ENCODE measurements at places on chromosomes 7 and 10.

DNA sequence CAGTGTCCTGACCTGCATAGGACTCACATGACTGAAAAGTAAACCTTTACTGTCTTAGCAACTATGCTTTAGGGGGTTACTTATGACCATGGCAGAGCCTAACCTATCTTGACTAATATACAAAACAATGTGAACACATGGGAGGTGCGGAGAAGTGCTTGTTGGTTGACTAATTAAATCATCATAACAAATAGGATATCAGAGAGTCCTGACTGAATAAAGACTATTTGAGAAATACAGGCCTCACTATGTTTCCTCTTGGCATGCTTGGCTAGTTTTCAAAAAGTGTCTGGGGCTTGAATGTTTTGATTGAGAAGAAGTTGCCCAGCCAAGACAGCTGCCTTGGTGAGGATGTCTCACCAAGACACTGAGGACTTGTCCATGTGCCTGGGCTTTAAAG, 104.4 kb upstream of the PHYHIPL start:
- DNase-seq = no peak

GRCh38 chr10:59463909-59464308, 101.6 kb upstream of the FAM13C start:
- no peak for DNase-seq

DNA sequence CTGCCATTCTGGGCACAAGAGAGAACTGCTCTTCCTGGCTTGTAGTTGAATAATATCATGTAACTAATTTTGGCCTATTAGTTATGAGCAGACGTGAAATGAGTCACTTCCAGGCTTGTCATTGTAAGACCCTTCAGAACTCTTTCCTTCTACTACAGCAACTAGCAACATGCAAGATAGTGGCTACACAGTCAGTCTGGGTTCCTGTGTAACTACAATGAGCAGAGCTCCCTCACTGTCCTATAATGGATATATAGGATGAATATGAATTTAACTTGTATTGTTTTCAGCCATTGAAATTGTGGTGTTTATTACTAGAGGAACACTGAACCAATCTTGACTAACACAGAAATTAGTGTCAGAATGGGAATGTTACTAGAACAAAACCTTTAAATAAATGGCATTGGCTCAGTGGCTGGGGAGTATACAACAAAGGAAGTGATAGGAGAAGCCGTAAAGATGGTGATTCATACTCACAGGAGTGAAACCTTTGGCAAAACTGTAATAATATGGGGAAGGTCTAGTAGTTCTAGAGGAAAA, 2.9 kb upstream of the MTPN start:
- DNase-seq = no peak

- peak; percentile 39 for DNase-seq
Observed at GRCh38 chr7:149790146-149790548, 16.8 kb upstream of the ZNF467 start.

- no peak for DNase-seq
Observed at GRCh38 chr10:36491926-36492325, 633.5 kb upstream of the ANKRD30A start.

DNA sequence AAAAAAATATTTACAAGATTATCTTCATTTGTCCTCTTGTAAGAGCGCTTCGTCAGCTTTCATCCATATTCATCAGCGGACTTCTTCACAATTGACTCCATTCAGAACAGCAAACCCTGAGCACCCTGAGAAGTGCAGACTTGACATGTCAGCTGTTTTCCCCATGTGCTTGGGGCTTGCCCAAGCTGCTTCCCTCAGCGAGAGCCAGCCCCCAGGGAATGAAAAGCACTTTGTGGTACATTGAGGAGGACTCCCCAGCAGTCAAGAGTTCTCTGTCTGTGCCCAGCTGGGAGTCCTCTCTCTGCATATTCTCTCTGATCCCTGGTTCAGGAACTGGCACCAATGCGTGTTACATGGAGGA, 22.7 kb downstream of the HKDC1 start:
- no peak for DNase-seq

DNA sequence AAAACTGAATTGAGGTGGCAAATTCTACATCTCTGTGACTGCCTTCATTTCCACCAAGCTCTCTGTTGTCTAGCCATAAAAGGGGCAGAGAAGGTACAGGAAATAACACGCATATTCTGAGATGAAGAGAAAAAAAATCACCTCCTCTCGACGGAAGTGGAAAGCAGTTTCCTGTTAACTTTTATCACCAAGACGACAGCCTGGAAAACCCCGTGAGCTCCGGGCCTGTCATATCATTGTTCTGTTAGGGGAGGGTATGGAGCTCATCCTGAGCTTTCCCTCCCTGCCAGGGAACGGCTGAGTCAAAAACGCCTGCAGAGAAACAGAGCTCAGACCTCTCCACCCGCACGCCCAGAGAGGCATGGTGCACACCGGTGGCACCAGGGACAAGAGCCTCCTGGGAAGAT, 200.3 kb downstream of the PRPF18 start:
- DNase-seq = peak; percentile 51

- DNase-seq = no peak
Observed at GRCh38 chr7:48681006-48681405, 243.3 kb upstream of the CDC14C start.

DNA sequence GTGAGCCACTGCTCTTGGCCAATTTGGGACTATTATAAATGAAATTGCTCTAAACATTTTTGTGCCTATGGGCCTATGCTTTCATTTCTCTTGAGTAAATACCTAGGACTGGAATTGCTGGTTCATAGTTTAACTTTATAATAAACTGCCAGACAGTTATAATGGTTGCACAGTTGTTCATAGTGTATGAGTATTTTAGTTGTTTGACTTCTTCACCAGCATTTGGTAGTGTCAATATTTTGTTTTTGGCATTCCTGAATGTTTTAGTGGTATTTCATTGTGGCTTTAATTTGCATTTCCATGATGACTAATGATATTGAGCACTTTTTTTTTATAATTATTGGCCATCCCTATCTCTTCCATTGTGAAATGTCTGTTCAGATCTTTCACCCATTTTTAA, 29.5 kb downstream of the PLEKHA8 start:
- DNase-seq = no peak

- DNase-seq = no peak
Observed at GRCh38 chr10:50992356-50992901, 81.9 kb upstream of the PRKG1 start.

GRCh38 chr7:17099083-17099973, 199.1 kb upstream of the AHR start:
- DNase-seq = no peak

GRCh38 chr10:133104068-133104962, 16.6 kb downstream of the ADGRA1 start:
- DNase-seq = no peak

DNA sequence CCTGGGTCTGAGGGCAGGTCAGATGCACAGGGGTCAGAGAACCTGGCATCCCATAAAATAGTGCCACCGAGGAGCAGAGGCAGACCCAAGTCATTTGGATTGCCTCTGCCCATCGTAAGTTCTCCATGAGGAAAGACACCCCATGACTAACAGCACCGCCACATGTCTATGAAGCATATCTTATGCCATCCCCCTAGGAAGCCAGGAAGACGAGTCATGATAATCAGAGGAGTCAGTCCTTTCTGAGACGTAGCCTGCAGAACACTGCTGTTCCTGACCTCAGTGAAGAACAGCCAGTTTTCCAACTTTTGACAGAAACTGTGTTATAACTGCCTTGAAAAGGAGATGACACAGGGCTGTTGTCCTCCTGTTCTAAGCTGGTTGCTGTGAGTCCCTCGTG, 51.2 kb downstream of the INSYN2A start:
- DNase-seq = no peak

- DNase-seq = no peak
Observed at GRCh38 chr7:47651355-47652317, 69.7 kb upstream of the TNS3 start.

GRCh38 chr10:124591123-124591495, 129.5 kb downstream of the LHPP start:
- DNase-seq = no peak

- DNase-seq = no peak
Observed at GRCh38 chr7:149729586-149729982, 43.8 kb downstream of the ZNF467 start.

- DNase-seq = no peak
Observed at GRCh38 chr10:60203993-60204618, 185.6 kb downstream of the ANK3 start.

GRCh38 chr7:26659121-26659520, 205.3 kb downstream of the SKAP2 start:
- no peak for DNase-seq

- DNase-seq = no peak
Observed at GRCh38 chr10:98642281-98642680, 195.5 kb upstream of the HPS1 start.
